CD8-positive, alpha-beta T cell (primary cell): ENCODE measurements at places on chromosomes 7 and 10.

DNA sequence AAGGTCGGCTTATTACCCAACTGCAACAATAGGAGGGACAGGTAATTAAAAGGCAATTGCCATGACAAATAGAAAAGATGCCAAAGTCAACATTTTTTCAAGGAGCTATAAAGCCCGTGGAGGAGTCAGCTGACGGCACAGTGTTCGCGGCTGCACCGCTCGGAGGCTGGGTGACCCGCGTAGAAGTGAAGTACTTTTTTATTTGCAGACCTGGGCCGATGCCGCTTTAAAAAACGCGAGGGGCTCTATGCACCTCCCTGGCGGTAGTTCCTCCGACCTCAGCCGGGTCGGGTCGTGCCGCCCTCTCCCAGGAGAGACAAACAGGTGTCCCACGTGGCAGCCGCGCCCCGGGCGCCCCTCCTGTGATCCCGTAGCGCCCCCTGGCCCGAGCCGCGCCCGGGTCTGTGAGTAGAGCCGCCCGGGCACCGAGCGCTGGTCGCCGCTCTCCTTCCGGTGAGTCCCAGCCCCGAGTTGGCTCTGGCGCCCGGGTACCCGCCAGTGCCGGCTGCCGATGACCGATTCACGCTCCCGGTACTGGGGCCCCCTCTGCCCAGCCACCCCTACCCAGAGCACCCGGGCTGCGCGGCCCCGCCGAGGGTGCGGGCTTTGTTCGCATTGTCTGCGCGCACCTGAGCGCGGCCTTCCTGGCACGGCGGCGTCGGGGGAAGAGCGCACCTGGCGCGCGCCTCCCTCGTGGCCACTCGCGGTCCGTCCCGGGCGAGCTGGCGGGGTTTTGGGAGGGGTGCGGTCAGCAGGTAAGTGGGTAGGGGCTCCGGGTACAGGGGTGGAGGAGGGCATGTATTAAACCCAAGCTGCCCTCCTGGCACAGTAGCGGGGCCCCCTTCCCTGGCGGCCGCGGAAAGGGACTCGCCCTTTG, at the start of gene VWA2:
TSS of gene VWA2 (plus strand) at position 138 of the 877 bp plus-strand sequence. CDS start 9,460 bp downstream, outside the sequence.
- DNase-seq, result no peak

- DNase-seq, result no peak
These were observed 404.6 kb upstream of the NRP1 start for GRCh38 chr10:33739031-33739430.

DNA sequence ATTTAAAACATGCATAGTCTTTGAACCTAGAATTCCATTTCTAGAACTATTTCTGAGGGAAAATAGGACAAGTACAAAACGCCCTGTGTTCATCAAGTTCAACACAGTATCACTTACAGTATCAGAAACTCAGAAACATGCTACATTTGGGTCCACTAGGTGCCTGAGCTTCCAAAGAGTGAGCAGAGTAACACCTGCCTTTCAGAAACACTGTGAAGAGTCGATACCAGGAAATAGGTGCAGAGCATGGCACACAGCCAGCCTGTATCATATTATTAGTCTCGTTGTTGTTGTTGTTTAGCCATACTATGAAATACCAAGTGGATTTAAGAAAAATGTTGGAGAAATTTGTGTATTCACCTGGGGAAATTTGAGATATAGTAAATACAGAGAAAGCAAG, 392.1 kb upstream of the MGMT start:
- no peak for DNase-seq

- DNase-seq, result no peak
These were observed 139.4 kb downstream of the GNAT3 start for GRCh38 chr7:80372415-80372814.

DNA sequence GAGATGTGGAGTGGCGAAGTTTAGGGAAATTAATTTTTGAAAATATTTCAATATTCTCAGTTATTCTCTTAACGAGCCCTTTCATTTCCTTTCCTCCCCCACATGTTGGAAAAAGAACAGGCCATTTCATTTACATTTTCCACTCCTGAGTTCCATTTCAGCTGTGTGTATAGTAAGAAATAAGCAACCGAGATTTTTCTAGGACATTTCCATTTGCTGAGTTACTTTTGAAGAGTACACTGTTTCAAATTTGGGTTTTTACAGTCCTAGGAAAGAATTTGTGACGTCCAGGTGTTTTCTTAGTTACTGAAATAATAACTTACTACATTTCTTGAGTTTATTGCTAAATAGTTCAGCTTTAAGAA, 1.2 kb downstream of the SEPTIN7 start:
- no peak for DNase-seq

GRCh38 chr7:38052786-38053185, 125.3 kb upstream of the STARD3NL start:
- DNase-seq, result no peak

DNA sequence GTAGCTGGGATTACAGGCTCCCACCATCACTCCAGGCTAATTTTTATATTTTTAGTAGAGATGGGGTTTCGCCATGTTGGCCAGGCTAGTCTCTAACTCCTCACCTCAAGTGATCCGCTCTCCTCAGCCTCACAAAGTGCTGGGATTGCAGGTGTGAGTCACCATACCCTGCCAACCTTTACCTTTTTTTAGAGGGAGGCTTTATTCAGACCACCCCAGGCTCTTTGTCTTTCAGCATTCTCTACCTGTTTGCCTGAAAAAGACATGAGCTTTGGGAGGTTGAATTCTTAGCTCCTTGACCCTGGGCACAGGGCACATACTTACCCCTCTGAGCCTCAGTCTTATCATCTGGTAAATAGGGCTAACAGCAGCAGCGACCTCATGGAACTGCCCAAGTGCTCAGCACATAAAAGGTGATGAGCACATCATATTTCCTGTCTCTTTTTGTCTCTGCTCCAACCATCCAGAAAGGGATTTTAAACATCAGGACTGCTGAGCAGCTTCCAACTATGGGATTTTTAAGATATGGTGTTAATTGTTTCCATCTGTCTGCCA, 17.0 kb downstream of the FRMPD2 start:
- DNase-seq, result no peak

DNA sequence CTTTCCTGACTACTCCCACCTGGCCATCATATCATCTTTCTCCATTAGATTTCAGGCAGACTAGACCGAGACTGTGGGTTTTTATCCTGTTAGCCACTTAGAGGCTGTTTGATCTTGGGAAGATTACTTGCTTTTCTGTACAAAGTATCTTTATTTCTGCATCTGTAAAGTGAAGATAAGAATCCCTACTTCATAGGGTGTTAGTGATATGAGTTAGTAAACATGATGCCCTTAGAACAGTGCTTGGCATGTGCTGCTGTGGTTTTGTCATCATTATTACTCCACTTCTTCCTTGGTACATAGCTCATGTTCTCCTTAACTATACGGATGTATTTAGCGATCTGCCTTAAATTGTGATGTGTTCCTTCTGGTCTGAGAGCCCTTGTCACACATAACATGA, 165.2 kb downstream of the AUTS2 start:
- DNase-seq, result no peak

DNA sequence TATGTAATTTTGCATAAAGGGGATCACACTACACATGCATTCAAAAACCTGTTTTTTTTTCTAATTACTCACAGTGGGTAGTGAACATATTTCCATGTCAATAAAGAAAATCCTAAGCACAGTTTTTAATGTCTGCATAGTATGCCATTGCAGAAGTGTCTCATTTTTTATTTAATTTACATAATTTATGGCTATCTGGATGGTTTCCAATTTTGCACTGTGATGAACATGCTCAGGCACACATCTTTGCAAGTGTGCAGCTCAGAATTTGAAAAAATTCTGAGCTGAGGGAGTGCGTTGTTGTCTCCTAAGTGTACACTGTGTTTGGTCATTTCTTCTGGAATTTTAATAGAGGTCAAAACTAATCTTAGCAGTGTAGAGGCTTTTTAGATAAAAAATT, 2.2 kb downstream of the NPFFR1 start:
- DNase-seq, result no peak

GRCh38 chr7:5653661-5654060, 127.8 kb downstream of the RNF216 start:
- DNase-seq, result no peak

DNA sequence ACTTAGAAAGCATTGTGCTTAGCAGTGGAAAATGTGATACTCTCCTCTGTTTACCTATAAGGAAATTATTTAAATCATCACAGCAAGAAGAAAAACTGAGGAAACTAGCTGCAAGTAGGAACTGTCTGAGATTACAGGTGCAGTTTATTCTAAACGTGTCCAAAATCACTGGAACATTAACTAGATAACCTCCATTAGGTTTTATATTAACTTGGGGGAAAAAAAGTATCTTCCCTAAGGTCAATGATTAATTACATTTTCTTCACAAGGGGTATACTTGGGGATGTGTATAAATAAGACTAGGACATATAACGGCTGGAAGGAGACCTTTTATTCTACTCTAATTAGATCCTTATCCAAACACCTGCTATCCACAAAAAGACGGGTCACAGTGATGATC, 3.7 kb downstream of the GOT1 start:
- DNase-seq, result no peak
